ENCODE measurements at places on chromosomes 16 and 17. TPM values are rescaled to one million over a fixed set of nuclear protein-coding genes. Genes with fewer than 3 reads are reported as not detected.

Gene SLC5A10
- total RNA-seq: not detected

Gene TEN1
- 4.9 TPM for total RNA-seq

Gene C1QL1
- total RNA-seq: 1.2 TPM

Gene KRTAP9-8
- not detected for total RNA-seq

Gene KRT10
- 2.4 TPM for total RNA-seq

DNA sequence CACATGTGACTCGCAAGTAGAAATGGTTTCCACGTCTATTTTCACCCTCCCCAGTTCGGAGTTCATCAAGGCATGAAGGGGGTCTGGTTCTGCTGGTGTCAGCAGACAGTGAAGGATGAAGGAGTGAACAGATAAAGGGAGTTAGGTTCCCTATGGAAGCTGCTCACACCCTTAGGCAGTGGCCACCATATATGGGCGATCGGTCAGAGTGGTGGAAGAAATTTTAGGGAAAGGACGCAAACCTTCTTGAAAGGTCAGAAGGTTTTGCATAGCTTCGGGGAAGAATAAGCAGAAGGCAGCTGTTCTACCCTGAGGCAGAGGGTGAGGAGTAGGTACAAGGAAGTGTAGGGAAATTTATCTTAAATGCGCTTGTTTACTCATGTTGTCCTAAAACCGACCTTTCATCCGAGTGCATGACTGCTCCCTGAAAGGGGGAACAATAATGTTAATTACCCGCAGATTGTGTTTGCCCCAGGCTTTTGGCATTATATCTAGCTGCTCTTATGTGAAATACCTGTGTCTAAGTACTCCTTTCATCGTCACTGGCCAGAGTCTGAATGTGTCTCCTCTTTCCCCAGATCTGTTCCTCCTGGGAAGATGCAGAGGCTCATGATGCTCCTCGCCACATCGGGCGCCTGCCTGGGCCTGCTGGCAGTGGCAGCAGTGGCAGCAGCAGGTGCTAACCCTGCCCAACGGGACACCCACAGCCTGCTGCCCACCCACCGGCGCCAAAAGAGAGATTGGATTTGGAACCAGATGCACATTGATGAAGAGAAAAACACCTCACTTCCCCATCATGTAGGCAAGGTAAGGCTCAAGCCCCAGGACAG, 12.5 kb downstream of the CDH5 start:
- no peak for DNase-seq

DNA sequence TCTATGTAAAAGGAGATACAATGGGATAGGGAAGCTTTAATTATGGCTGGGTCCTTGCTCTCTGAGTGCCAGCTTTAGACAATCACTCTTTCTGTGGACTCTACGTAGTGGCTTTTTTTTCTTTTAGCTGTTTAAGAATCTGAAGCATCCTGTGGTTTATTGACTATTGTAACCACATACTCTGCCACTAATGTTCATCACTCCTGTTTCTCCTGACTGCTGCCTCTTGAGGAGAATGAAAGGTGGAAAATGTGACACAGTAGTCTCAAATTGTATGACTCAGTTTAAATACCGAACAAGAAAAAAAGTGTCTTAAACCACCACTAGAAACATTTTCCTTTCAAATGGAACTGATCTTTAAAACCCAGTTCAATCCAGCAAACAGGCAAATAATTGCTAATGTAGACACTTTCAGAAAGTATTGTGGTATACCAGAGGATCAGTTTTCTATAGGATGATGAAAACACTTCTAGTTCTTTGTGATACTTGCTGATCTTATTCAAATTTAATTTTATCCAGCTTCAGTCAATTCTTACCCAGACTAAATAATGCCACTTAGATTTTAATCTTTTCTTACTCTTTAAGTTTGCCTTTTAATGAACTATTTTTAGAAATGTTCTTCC, 302.7 kb upstream of the PMFBP1 start:
- no peak for DNase-seq

GRCh38 chr17:50745631-50746030, 21.7 kb downstream of the ANKRD40CL start:
- DNase-seq: no peak

DNA sequence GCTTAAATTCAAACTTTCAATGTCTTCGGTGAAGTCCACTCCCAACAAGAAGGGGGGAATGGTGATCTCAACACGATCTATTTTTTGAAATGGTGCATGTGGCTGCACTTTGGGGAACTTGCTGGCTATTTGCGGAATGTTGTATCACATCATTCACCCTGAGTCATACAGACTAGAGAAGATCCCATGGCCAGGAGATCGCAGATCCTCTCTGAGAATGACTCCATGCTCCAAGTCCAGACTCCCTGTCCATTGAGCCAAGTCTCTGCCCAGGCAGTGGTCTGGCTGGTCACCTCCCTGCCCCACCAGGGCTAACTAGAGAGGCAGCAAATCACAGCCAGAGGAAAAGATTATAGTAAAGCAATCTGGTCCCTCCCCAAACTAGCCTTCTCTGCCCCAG, 120.6 kb downstream of the XYLT1 start:
- no peak for DNase-seq

DNA sequence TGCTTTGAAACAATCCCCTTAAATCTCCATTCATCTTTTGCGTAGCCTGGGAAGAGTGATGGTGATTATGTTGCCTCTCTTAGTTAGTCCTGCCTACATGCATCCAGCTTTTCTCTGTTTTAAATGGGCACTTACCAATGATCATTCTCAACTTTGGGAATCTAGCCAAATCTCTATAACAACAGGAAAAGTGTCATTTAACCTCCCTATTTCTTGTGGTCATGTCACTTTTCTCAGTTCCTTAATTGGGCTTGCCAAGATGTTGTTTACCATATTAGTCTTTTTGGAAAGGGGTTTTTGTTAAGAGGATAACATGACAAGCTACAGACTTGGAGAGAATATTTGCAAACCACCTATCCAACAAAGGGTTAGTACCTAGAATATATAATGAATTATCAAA, 15.6 kb upstream of the CLEC10A start:
- no peak for DNase-seq

DNA sequence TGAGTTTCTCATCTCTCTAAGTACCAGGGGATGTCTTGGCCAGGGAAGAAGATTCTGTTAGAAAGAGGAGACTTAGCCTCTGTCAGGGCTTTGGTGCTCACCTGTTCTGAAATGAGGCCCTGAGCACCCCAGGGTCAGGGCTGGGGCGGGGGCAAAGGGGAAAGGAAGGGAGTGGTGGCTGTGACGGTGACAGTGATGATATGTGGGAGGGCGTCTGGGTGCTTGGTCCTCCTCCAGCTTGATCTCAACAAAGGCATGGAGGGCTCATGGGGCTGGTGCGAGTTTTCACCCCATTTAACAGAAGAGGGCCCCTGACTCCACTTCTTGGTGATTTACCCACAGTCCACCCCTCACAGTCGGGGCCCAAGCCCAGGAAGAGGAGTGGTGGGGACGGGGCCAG, 15.1 kb downstream of the SOX8 start:
- no peak for DNase-seq

- no peak for DNase-seq
Measured at GRCh38 chr16:86681031-86681756, 102.8 kb downstream of the FOXL1 start.

DNA sequence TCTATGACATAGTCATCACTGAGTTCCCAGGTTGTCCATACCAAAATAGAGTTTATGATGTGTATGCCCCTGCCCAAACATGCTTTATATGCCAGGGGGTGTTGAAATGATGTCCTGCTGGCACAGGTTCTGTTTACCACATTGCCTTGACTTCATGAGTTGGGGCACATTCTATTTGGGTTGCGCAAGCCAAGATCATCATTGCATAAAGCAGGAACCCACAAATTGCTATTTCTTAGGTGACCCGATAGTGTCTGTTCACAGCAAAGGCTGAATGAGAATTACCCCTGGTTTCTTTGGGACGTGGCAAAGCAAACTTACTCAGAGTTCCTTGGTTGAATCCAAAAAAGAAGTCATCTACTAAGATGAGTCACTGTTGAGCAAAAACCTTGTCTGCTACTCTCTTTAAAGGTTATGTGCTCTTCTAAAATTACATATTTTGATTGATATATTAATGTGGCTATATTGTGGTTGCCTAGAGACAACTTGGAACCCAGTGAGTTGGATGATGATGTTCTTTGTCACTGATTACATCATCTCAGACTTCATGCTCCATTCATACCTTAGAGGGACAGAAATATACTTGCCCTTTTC, 912.6 kb upstream of the SOX9 start:
- no peak for DNase-seq

DNA sequence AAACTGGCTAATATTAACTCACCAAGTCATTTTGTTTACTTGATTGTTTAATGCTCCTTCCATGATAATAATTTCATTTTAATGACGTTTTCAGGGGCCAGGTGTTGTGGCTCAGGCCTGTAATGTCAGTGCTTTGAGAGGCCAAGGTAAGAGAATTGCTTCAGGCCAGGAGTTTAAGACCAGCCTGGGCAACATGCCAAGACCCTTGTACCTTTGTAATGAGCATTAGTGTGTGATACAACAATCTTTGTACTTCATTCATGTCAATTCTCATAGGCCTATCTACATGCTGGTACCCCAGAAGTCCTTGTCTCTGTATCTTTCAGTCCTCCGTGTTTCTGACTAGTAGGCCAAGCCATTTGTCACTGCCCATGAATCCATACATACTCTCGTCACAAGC, 296.9 kb downstream of the ZFHX3 start:
- no peak for DNase-seq

GRCh38 chr17:18932360-18933055, 19.5 kb upstream of the SLC5A10 start:
- DNase-seq: no peak

DNA sequence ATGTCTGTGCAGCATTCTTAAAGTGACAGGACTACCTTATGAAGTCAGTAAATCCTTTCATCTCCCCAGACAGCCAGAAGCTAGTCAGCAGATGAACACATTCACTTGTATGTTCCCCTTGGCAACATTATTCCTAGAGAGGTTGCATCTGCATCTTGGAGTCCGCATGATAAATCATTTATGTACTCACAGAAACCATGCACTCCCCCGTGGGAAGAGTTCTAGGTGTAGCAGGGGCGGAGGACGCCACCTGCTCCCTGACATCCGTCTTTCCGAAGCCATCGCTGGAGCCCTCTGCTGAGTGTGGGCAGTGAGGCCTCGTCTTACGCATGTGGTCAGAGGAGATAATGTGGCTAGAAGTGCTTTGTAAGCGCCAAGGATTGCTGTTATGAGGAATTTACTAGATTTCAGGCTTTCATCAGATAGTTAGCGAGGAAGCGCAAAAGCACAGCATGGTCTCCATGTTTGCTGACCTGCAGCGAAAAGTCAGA, 144.5 kb downstream of the RPTOR start:
- no peak for DNase-seq

DNA sequence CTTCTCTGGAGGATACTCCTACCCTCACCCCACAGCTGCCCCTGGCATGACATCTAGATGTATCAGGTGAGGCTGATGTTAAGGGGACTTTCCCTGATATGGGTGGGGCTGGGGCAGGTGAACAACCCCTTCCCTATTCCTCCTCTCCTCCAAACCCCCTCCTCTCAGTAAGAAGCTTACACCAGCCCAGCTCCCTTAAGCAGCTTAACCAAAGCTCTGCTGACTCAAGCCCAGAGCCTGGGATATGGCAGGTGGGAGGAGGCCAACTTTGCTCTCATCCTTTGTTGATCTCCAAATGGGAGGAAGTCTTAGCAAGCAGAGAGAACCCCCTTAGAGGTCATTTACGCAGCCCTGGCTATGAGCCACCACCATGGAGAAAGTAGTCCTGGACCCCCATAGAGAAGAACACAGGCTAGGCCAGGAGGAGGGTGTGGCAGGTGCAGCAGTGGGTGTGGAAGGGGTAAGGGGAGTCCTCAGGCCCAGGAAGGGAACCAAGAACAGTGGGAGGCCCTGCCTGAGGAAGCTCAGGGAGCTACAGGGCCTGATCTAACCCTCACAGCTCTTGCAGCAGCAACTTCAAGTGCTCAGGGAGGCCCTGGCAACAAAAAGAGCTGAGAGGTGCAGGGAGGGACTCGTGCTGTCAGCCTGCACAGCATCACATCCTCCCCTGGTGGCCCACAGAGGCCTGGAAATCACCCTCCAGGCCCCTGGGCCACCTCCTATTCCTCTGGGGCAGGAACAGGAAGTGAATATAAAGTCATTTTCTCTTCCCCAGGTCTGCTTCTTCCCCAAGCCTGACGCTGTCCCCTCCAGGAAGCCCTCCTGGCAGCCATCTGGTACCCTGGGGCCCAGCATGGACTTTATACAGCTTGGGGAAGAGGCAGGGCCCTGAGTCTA, 2.9 kb downstream of the UNC119 start:
- no peak for DNase-seq

GRCh38 chr16:57354311-57354710, 4.3 kb upstream of the CCL22 start:
- no peak for DNase-seq

DNA sequence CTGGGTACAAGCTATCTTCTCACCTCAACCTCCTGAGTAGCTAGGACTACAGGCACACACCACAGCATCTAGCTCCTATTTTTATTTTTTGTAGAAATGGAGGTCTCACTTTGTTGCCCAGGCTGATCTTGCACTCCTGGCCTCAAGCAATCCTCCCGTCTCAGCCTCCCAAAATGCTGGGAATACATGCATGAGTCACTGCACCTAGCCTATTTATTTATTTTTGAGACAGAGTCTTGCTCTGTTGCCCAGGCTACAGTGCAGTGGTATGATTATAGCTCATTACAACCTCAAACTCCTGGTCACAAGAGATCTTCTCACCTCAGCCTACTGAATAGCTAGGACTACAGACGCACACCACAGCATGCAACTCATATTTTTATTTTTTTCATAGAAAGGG, 40.1 kb upstream of the RGS9 start:
- DNase-seq: no peak

DNA sequence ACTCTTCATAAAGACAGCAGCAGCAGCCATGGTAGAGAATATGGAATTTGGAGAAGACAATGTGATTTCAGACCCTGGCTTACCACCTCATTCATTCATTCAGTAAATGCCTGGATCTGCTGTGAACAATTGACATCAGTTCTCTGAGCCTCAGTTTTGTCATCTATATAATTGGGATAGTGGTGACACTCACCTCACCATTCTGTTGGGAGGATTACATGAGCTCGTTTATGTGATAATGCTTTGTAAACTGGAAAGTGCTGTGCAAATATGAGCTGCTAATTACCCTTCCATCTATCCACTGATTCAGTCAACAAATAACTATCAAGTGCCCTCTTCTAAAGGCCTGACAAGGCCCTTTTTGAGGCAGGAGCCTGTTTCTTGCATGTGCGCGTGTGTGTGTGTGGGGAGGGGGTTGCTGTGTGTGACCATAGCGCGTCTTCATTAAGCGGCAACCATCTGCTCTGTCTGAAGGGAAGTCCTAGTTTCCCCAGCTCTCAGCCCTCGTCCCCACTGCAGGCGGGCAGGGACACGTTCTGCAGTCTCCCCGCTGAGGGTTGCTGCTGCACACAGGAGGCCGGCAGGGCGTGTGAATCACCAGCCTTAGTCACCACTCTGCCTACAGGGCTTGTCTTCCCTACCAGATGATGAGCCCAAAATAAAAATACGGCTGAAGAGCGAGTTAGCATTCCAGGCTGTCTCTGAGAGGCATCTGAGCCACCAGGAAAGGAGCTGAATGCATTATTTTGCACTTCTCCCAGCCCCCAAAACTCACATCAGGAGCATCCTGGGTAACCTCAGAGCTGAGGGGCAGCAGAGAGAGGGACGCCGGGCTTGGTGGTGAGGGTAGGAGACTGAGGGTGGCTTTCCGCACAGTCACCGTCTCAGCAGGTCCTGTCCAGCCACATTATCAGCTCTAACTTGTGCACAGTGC, 19.9 kb downstream of the ARL4D start:
- DNase-seq: peak; percentile 43
